ENCODE measurements at places on chromosomes 11 and 22. TPM values are rescaled to one million over a fixed set of nuclear protein-coding genes. Genes with fewer than 3 reads are reported as not detected.

Gene IGLL1
- not detected for total RNA-seq

- no peak for DNase-seq
Observed at GRCh38 chr11:13962562-13963168, at the start of gene SPON1. TSS of gene SPON1 (plus strand) at chr11:13962723. CDS start at chr11:13962905, 182 bp downstream.

Gene MAP6
- total RNA-seq: 0.40 TPM

- no peak for DNase-seq
Observed at GRCh38 chr22:31346733-31347250, 646 bp upstream of the PATZ1 start.

GRCh38 chr11:82898241-82898640 lies 2.0 kb downstream of the PRCP start:
- no peak for DNase-seq

DNA sequence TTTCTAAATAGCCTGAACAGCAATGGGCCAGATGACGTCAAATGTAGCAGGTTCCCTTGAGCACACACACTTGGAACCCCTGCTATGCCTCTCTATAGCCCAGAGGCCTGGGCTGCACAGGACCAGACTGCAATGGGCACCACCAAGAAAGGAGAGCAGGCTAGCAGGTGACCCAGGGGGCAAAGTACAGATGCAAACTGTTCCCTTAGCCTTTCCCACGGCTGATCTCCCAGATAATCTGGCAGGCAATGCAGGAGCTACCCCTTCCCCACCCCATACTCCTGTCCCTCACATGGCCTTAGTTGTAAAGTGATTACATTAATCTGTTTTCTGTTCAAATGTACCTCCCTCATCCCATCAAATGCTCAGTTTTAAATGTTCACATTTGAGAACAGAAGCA lies 41.3 kb downstream of the SMCO4 start:
- DNase-seq: no peak

Gene ACTN3
- total RNA-seq: not detected

Gene SAAL1
- total RNA-seq: 50.1 TPM

- no peak for DNase-seq
Observed at GRCh38 chr22:36536717-36537116, 7.8 kb upstream of the EIF3D start.

DNA sequence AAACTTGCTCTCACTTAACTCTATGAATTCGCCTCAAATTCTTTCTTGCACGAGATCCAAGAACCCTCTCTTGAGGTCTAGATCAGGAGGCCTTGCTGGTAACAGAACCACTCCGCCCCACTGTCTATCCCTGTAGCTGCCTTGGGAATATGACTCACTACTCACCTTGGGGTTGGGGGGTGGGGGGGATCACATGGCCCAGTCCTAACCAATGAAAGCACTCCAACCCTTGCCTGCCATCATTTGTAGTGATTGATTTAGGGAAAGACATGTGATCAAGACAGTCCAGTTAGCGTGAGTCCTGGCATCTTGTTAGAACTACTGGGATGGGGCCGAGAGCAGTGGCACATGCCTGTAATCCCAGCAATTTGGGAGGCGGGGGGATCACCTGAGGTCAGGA lies 4.8 kb upstream of the MRTFA start:
- DNase-seq: peak; percentile 26

Gene MRGPRX4
- 3.9 TPM for total RNA-seq

GRCh38 chr11:35292279-35292678 lies 127.1 kb downstream of the SLC1A2 start:
- no peak for DNase-seq

Gene TEX54
- total RNA-seq: 0.66 TPM

GRCh38 chr11:117187799-117188481 lies 9.4 kb downstream of the SIDT2 start:
- DNase-seq: no peak

DNA sequence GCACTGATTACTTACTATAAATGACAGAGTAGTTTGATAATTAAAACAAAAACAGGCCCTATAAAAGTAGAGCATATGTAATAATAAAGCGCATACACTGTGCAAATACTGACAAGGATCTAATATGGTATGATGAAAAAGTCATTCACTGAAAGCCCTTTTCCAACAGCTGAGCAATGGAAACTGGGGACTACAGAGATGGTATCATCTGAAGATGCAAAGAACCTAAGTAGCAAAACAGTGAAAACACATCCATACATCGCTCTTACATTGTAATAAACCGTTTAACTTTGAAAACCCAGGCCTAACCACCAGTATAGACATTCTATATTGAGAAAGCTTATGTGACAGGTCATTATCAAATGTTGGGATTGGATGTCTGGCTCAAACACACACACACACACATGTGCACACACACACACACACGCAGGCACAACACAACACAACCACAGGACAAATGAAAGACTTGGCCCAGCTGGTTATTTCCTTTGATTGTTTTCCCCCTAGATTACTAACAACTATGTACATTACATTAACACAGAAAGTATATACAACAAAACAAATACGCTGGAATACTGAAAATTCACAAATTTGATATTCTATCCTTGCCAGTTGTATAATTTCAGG lies 119.5 kb downstream of the APOL5 start:
- no peak for DNase-seq

Data from HT1080 (cell line).